Effector CD8-positive, alpha-beta T cell (primary cell): ENCODE measurements at places on chromosomes 3 and 15.

- no peak for DNase-seq
Observed at GRCh38 chr15:57109005-57109404, 190.6 kb downstream of the TCF12 start.

DNA sequence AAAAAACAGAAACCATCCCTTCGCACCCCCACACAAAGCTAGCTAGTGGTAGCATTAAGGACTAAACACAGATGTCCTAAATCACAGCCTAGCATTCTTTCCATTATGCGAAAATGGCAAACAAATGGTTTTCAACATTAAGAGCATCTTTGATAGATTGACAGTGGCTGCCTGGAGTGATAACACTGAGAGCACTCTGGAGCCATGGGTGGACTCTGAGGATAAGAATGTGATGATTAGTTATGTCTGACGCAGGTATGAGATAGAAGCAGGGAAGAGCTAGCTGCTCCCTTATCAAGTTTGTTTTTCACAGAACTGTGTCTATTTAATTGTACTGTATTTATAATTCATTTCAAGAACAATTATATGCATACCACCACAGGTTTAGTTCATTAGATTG is 142.9 kb downstream of the PDZRN3 start:
- no peak for DNase-seq

DNA sequence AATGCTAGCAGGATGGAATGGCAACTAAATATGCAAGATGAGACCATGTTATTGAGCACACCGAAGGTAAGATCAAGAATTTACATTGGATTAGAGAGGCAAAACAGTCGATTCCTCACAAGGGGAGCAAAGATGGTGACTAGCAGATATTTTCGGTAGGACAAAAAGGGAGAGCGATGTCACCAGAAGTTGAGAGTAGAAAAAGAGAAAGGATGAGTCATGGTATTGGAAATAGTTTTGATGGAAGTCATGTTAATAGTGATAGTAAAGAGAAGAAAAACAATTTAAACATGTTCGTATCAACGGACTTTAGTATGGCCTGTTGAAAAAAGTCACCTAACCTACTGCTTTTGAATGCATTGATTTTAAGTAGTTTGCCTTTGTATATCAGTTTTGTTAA is 55.0 kb downstream of the UBE2E2 start:
- DNase-seq, result no peak

DNA sequence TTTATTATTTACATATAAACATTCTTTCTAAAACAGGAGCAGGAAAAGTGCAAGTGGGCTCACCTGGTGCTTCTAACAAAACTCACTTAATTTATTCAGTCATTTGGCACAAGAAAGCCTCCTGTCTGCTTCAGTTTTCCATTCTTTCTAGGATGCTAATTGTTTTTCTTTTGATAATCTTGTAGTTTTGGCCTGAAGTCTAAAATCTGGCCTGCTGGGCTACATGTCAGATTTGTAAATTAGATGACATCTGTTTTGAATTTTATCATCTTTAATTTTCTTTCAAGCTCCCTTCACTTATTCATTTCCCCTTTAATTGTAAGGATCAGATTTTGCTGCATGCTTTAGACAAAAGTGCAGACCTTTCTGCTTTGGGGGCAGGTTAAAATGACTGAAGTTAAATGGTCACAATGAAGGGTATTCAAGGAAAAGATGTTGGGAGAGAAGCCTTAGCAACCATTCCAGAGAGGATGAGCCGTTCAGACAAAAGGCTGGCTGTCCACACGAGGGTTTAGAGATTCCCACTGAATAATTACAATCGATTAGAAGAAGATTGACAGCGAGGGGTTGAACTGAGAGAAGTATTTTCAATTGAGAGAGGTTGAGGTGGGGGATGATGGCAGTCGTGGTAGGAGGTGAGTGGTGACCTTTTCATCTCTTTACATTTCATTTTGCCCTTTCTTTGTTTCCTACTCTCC is 59.9 kb upstream of the PTX3 start:
- no peak for DNase-seq

DNA sequence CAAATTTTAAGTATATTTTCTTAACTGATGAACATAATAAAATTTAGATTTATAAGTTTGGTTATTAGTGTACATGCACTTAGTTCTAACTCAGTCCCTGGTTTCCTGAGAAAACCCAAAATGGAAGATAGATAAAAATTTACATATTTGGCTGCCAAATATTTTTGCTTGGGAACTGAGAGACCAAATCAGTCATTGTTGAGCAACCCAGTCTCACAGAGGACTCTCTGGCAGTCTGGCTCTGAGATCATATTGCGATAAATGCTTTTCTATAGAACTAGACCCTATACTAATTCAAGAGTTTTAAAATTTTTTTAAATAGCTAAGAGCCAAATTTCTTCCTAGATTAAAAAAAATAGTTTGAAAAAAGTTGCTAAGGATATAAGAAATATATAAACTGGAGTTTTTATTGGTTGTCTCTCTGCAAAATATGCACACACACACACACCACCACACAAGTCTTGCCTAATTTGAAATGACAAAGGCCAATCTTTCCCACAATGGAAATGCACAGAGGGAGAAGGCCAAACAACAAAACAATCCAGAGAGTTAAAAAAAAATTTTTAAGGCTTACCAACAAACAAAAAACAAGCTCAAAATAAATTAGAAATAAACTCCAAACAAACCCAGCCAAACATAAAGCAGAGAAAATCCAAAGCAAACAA is 259.5 kb downstream of the MECOM start:
- DNase-seq, result no peak
